ENCODE measurements at places on chromosomes 3 and 15. TPM values are rescaled to one million over a fixed set of nuclear protein-coding genes. Genes with fewer than 3 reads are reported as not detected.
A peak's percentile ranks its signal among the peaks of the same experiment; 100 is the strongest.

DNA sequence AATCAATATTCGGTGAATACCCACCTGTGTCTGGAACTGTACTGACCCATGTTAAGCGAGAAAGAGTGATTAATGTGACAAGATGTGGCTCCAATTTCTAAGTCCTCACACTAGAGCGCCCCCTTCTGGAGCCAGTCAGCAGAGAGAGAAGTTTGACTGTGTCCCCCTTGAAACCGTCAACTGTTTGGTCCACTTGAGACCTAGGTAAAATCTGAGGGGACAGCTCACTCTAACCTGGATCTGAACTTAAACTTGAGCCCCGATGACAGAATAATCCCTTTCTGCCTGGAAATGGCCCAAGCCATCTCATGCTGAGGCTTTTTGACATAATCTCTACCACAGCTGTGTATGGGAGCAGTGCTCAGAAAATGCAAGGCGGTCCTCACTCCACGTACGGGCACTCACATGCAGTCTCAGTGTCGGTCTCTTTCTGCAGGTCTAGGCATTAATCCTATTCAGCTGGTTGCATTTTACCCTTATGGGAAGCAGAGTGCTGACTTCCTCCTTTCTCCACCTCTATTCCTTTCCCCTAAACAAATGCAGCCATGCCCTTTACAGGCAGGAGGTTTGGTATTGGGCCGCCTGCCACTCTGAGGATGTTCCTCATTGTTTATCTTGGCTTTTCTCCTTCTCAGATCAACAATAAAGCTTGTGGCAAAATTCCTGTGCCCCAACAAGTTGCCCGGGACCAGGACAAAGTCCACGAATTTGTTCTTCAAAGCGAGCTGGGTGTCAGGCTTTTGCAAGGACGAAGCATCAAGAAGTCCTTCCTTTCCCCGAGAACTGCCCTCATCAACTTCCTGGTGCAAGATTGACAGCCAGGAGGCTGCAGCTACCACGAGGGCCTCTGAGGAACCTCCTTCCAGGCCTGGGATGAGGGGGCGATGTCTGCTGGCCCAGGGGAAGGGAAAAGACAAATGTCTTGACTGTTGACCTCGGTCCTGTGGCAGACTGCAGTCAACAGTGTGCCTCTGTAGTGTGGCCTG, 47.5 kb upstream of the LIMD1 start:
- no peak overlapping the region for H3K4me3 ChIP-seq
- H3K27ac ChIP-seq, result no peak overlapping the region
- no peaks in the 10 kb centered on the region for H3K27me3 ChIP-seq

The SLC51A gene
- not detected for total RNA-seq

DNA sequence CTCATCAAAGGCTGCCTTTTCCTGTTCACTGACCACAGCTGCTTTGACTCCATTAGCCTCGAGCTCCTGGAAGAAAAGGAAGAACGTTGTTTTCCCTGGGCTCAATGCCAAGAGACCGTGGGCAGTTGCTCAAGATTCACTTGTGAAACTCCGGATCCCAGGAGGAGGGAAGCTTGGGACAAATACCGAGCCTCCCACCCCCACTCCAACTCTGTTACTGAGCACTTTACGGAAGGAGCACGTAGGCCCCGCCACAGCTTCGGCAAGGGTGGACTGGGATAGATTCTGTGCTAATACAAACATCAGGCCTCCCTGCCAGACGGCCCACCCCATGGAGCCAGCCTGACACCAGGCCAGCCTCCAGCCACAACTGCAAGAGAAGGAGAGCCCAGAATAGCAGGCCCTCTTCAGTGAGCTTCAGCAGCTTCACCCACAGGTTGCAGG, 10.8 kb upstream of the FANCD2 start:
- no peak overlapping the region for H3K27ac ChIP-seq
- no peaks in the 10 kb centered on the region for H3K27me3 ChIP-seq
- peaks cover 1% of the 10 kb centered on the region for H3K4me1 ChIP-seq
- DNase-seq, result no peak
- H3K36me3 ChIP-seq, result no peaks in the 10 kb centered on the region

The GRM7 gene
- not detected for total RNA-seq

DNA sequence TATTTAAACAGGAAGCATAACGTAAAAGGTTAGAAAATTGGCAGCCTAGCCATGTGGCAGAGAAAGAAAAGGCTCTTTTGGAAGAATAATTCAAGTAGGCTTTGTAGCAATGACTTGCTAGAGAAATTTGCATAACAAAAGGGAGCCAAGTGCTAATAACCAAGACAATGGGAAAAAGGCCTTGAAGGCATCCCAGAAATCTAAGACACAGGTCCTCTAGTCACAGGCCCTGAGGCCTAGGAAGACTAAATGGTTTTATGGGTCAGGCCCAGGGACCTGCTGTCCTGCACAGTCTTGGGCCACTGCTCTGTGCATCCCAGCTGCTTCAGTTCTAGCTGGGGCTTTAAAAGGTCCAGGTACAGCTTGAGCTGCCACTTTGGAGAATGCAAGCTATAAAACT, 78.5 kb downstream of the FGF7 start:
- no peaks in the 10 kb centered on the region for H3K36me3 ChIP-seq
- DNase-seq, result no peak
- H3K4me3 ChIP-seq, result no peak overlapping the region
- no peak overlapping the region for H3K27ac ChIP-seq
- no peaks in the 10 kb centered on the region for H3K27me3 ChIP-seq
- H3K4me1 ChIP-seq, result no peaks in the 10 kb centered on the region

The OR5K2 gene
- total RNA-seq, result not detected

DNA sequence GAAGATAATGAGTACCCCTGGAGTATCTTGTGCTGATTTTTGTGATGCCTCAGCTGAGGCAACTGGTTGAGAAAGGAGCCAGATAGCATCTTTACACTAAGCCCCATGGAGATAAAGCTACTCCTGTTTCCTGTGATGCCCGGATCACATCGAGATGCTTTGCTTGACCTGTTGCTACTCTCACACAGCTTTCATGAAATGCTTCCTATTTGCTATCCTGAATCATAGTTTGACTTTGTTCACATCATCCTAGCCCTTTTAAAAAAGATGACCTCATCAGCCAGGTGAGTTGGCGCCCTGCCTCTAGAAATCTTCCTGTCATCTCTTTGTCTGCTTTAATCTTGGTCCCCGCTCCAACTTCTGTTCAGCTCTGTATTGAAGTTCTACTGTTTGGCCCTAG, 409.6 kb upstream of the TBL1XR1 start:
- H3K4me1 ChIP-seq, result peaks cover 11% of the 10 kb centered on the region
- H3K27ac ChIP-seq, result no peak overlapping the region
- no peak overlapping the region for H3K4me3 ChIP-seq
- no peak for DNase-seq
- no peaks in the 10 kb centered on the region for H3K27me3 ChIP-seq
- no peaks in the 10 kb centered on the region for H3K36me3 ChIP-seq

The SHC4 gene
- 0.15 TPM for total RNA-seq

- no peak for DNase-seq
- no peaks in the 10 kb centered on the region for H3K4me1 ChIP-seq
- no peak overlapping the region for H3K4me3 ChIP-seq
- no peaks in the 10 kb centered on the region for H3K27me3 ChIP-seq
- no peak overlapping the region for H3K27ac ChIP-seq
- no peaks in the 10 kb centered on the region for H3K36me3 ChIP-seq
Observed at GRCh38 chr3:127337911-127338531, 50.2 kb upstream of the PRR20G start.

The TRPM1 gene
- 0.16 TPM for total RNA-seq

- no peak overlapping the region for H3K4me3 ChIP-seq
- no peak for DNase-seq
- H3K27me3 ChIP-seq, result no peaks in the 10 kb centered on the region
- no peak overlapping the region for H3K27ac ChIP-seq
Observed at GRCh38 chr3:128942161-128942952, 51.5 kb downstream of the CFAP92 start.

The OR5K1 gene
- total RNA-seq, result not detected

The NANOGP8 gene
- not detected for total RNA-seq

DNA sequence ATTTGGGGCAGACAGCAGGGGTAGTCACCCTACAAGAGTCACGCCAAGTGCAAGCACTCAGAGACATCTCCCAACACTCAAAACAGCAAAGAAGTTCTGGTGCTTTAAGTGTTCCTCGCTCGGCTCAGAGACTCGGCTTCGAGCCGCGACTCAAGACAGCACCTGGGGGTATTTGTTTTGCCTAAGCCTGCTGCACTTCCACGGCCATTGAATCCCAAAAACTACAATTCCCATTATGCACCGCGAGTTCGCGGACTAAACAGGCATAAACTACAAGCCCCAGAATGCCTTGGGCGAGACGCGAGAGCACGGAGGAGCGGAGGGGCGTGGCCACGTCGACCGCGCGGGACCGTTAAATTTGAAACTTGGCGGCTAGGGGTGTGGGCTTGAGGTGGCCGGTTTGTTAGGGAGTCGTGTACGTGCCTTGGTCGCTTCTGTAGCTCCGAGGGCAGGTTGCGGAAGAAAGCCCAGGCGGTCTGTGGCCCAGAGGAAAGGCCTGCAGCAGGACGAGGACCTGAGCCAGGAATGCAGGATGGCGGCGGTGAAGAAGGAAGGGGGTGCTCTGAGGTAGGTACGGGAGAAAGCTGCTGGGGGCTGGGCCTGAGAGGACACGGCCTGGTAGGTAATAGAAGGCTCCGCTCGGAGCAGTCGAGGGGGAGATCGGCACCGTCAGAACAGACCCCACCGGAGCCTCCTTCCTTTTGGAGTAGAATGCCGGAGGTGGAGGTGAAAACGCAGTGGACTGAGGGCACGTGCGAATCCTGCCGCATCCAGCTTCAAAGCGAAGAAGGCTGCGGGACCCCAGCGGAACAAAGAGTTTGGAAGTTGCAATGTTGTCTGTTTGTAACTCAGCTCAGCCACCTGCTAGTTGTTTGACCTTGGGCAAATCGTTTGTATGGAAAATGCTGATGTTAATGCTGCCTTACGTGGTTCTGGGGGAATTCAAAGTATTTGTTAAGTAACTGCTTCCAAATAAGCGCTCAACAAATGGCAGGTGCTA, at the start of gene BUB1B:
TSS of gene BUB1B (plus strand) at position 381 of the 1,000 bp plus-strand sequence. CDS start at position 533, 152 bp downstream.
- H3K4me1 ChIP-seq, result peaks cover 13% of the 10 kb centered on the region
- peak within 1 kb of the TSS; percentile 91 for H3K4me3 ChIP-seq
- H3K27me3 ChIP-seq, result no peaks in the 10 kb centered on the region
- DNase-seq, result peak; percentile 88

DNA sequence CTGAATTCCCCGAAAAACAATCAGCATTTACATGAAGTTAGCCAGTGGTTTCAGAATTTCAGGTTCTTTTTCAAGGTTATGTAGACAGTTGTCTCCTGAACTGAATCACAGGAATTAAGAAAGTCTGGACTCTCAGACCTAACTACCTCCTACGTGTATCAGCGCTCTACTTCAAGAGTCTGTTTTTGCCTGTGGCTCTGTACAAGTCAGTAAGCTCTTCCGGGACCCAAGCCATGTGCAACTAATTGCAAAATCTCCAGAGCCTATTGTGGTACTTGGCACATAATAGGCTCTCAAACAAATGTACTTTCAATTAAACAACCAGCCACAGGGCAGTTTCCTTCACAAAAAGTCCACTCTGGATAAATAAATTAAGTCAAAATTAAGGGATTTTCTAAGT, 414.2 kb downstream of the PDCD6IP start:
- no peak overlapping the region for H3K27ac ChIP-seq
- no peaks in the 10 kb centered on the region for H3K4me1 ChIP-seq

DNA sequence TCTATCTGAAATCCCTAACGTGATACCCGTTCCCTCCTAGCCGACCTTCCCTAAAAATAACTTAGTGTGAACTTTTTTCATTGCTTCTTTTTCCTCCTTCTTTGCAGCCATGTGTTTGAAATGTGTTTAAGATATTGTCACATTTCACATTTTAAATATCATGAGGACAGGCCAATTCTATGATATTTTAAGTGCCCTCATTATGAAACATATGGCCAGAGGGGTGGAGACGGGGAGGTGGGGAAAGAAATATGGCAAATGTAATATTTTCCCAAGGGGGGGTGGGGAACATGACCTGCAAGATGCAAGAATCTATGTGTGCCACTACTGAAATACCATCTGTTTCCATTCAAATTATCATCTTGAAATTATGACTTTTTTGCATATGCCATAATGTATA, 1039.2 kb downstream of the AGBL1 start:
- no peak for DNase-seq
- no peak overlapping the region for H3K4me3 ChIP-seq
- H3K36me3 ChIP-seq, result no peaks in the 10 kb centered on the region
- H3K27ac ChIP-seq, result no peak overlapping the region

The LHFPL4 gene
- not detected for total RNA-seq

DNA sequence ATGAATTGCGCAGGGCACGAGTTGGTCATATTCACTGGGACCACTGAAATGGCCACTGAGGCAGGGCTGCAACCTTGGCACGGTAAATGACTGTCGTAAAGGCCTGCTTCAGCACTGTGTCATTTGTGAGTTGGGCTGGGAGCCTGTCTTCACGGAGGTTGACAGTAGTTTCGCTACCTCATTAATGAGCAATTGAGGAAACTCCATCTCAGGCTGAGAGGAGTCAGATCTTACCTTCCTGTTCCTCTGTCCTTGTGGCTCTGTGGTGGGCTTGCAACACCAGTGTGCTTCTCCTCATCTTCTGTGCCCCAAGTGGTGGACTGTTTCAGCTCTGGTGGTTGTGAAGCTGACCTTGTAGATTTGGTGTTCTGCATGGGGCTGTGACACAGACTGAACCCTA, 80.1 kb upstream of the EIF1B start:
- H3K36me3 ChIP-seq, result no peaks in the 10 kb centered on the region
- peak; percentile 9 for DNase-seq
- H3K4me1 ChIP-seq, result peaks cover 6% of the 10 kb centered on the region

DNA sequence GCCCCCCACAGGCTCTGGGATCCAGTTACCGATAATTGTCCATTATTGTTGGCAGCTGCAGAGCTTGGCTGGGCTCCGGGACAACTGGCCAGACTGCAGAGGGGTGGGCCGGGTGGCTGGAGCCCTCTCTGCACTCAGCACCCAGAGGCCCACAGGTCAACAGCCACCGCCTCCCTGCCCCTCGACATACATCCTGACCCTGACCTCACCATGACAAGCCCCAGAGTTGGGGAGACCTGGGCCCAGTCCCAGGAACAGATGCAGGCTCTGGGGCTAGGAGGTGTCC, 22.4 kb downstream of the PTH1R start:
- H3K27me3 ChIP-seq, result no peaks in the 10 kb centered on the region
- no peak overlapping the region for H3K27ac ChIP-seq
- DNase-seq, result no peak
- H3K4me3 ChIP-seq, result no peak overlapping the region
- H3K36me3 ChIP-seq, result no peaks in the 10 kb centered on the region

DNA sequence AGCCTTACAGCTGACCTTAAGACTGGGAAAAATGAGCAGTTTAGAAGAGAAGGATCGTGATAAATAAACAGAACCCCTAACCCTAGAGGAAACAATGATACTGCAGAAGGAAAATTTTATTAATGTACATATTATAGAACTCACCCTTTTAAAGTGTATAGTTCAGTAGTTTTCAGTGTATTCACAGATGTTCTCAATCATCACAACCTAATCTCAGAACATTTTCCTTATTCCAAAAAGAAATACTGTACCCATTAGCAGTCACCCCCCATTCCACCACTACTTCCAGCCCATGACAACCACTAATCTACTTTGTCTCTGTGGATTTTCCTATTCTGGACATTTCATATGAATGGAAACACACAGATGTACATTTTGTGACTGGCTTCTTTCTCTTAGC, 90.2 kb upstream of the AGTR1 start:
- H3K4me3 ChIP-seq, result no peak overlapping the region
- H3K27me3 ChIP-seq, result no peaks in the 10 kb centered on the region
- no peak overlapping the region for H3K27ac ChIP-seq
- no peaks in the 10 kb centered on the region for H3K36me3 ChIP-seq
- no peaks in the 10 kb centered on the region for H3K4me1 ChIP-seq

GRCh38 chr3:143277531-143277930, 158.0 kb downstream of the CHST2 start:
- H3K36me3 ChIP-seq, result no peaks in the 10 kb centered on the region
- no peaks in the 10 kb centered on the region for H3K27me3 ChIP-seq
- H3K4me1 ChIP-seq, result no peaks in the 10 kb centered on the region
- H3K27ac ChIP-seq, result no peak overlapping the region
- DNase-seq, result no peak
- H3K4me3 ChIP-seq, result no peak overlapping the region

Data from GM12878 (cell line).